ENCODE measurements at places on chromosomes 6 and 20.
A peak's percentile ranks its signal among the peaks of the same experiment; 100 is the strongest.

GRCh38 chr20:51327251-51327841 is 215.2 kb downstream of the NFATC2 start:
- DNase-seq: no peak

- no peak for DNase-seq
Measured at GRCh38 chr6:106746652-106747051, 117.3 kb downstream of the QRSL1 start.

GRCh38 chr6:13428583-13429405 is 58.6 kb downstream of the GFOD1 start:
- DNase-seq: no peak

GRCh38 chr6:97113170-97113569 is 169.8 kb downstream of the MMS22L start:
- DNase-seq: no peak

GRCh38 chr6:115932481-115932880 is 128.2 kb downstream of the FRK start:
- DNase-seq: no peak

DNA sequence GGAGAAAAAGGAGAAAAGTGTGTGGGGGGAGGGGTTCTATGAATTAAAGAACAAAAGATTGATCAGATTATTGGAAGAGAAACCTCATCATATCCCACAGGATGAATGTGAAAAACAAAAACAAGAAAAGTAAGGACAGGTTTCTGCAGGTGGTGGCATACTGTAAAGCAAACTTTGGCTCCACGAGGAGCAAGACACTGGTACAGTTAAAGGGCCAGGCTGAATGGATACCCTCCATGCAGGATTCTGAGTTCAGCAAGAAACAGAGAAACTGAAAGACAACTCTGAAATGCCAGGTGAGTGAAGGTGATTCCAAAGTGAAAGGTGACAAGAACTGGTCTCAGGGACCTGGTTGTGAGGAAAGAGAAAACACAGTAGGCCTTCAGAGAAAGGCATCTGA is 37.4 kb downstream of the FYN start:
- DNase-seq: no peak

- no peak for DNase-seq
Measured at GRCh38 chr6:1820165-1820564, 210.4 kb downstream of the FOXC1 start.

DNA sequence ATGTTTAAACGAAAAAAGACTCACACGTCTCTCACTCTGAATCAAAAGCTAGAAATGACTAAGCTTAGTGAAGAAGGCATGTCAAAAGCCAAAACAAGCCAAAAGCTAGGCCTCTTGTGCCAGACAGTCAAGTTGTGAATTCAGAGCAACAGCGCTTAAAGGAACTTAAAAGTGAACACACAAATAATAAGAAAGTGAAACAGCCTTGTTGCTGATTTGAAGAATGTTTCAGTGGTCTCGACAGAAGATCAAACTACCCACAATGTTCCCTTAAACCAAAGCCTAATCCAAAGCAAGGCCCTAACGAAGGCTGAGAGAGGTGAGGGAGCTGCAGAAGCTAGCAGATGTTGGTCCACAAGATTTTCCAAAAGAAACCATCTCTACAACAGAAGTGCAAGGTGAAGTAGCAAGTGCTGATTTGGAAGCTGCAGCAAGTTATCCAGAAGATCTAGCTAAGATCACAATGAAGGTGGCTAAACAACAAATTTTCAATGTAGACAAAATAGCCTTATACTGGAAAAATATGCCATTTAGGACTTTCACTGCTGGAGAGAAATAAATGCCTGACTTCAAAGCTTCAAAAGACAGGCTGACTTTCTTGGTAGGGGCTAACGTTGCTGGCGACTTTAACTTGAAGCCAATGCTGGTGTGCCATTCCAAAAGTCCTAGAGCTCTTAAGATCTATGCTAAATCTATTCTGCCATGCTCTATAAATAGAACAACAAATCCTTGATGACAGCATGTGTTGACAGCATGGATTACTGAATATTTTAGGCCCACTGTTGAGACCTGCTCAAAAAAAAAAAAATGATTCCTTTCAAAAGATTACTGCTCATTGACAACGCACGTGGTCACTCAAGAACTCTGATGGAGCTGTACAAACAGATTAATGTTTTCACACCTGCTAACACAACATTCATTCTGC is 40.3 kb downstream of the SEC63 start:
- DNase-seq: no peak

GRCh38 chr20:47356526-47357295 is at the start of gene ZMYND8:
Gene ZMYND8 (minus strand): TSS chr20:47356699. CDS start chr20:47356670, 29 bp downstream.
- DNase-seq: peak; percentile 74

- no peak for DNase-seq
Measured at GRCh38 chr20:41617059-41617901, 897 bp downstream of the CHD6 start.

GRCh38 chr6:146200176-146200575 is 171.3 kb downstream of the GRM1 start:
- no peak for DNase-seq

DNA sequence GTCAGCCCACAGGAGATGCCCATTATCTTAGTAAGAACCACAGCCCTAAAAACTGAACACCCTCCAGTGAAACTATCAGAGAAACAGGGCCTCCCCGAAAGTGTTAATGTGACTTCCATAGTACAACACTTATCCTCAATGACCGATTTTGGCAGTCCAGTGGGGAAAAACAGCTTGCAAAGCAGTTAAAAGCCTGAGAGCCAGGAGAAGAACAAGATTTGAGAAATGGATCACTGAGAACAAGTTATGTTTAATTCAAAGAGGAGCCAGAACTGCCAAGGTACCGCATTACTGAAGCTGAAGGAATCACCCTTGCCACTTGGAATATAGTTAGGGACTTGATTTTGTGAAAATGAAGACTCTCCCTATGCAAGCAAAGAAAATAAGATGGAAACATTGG is 236.9 kb downstream of the QKI start:
- DNase-seq: no peak

- no peak for DNase-seq
Measured at GRCh38 chr20:21490105-21490504, 23.8 kb downstream of the NKX2-2 start.

- DNase-seq: no peak
Measured at GRCh38 chr6:4853782-4854511, 77.7 kb downstream of the CDYL start.

GRCh38 chr20:2751347-2751877 is 49.0 kb downstream of the CPXM1 start:
- DNase-seq: no peak

GRCh38 chr6:71822625-71823024 is 63.7 kb upstream of the RIMS1 start:
- DNase-seq: no peak

- no peak for DNase-seq
Measured at GRCh38 chr6:7159790-7160525, 52.2 kb downstream of the RREB1 start.

Data from stimulated activated CD8-positive, alpha-beta memory T cell treated with anti-CD3 and anti-CD28 coated beads, Interleukin-4, amount 100 ng/mL, for 1 hour (primary cell).